HTR-8/SVneo (cell line): ENCODE measurements at places on chromosomes 7 and 10.

- no peak for DNase-seq
These were observed 26.0 kb upstream of the PFKFB3 start for GRCh38 chr10:6176691-6177231.

DNA sequence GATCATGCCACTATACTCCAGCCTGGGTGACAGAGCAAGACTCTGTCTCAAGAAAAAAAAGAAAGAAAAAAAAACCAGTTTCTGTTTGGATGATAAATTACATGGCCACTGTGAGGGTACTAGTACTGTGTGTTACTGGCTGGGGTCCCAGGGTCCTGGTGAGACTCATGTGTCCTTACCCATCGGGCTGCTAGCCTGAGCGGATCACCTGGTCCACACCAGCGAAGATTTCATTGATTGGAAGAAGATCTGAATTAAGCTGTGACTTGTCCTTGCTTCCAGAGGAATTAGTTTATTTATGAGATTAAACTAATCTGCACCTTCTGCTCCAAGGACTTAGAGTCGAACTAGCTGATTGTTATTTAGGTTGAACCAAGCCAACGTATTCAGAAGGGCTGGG, 40.0 kb upstream of the BAMBI start:
- DNase-seq, result no peak

DNA sequence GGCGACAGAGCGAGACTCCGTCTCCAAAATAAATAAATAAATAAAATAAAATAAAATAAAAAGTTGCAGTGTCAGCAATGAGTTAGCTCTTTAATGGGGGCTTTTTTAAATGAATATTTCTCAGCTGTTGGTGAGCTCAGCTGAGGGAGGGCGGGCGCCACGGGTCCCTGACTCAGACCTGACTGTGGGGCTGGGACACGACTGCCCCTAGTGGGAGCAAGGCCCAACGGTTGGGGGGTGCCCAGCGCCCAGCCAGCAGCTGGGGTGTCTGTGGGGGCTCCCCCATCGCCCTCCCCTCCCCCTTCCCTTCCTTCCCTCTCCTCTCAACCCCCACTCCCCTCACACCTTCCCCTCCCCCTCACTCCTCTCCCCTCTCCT, 46.6 kb downstream of the PWWP2B start:
- DNase-seq, result no peak

DNA sequence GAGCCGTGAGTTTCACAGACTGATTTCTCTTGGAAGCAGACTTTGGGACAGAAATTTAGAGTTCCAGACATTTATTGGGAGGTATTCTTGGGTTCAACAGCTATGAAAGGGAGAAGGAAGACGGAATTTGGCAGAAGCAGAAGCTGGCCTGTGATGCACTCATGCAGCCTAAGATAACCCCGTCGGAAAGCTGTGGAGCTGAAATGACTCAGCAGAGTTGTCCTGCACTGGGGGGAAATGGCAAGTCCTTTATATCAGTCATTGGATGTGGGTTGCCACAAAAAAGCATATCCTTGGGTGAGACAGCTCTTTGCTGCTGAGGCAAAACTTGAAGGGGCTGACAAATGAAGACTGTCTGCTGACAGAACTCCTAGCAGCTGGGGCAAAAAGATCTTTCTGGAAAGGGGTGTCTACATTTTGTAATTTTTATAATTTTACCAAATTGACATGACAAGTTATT, 11.5 kb upstream of the MICU1 start:
- peak; percentile 21 for DNase-seq

- no peak for DNase-seq
These were observed 31.1 kb downstream of the RAMP3 start for GRCh38 chr7:45188736-45189135.

GRCh38 chr7:106736508-106737201, 75.7 kb upstream of the CCDC71L start:
- peak; percentile 38 for DNase-seq

- DNase-seq, result no peak
These were observed 14.8 kb downstream of the NRCAM start for GRCh38 chr7:108441392-108441955.

- no peak for DNase-seq
These were observed 84.1 kb upstream of the LRRC18 start for GRCh38 chr10:49023752-49024151.

GRCh38 chr10:72831696-72832409, 61.7 kb upstream of the OIT3 start:
- no peak for DNase-seq

DNA sequence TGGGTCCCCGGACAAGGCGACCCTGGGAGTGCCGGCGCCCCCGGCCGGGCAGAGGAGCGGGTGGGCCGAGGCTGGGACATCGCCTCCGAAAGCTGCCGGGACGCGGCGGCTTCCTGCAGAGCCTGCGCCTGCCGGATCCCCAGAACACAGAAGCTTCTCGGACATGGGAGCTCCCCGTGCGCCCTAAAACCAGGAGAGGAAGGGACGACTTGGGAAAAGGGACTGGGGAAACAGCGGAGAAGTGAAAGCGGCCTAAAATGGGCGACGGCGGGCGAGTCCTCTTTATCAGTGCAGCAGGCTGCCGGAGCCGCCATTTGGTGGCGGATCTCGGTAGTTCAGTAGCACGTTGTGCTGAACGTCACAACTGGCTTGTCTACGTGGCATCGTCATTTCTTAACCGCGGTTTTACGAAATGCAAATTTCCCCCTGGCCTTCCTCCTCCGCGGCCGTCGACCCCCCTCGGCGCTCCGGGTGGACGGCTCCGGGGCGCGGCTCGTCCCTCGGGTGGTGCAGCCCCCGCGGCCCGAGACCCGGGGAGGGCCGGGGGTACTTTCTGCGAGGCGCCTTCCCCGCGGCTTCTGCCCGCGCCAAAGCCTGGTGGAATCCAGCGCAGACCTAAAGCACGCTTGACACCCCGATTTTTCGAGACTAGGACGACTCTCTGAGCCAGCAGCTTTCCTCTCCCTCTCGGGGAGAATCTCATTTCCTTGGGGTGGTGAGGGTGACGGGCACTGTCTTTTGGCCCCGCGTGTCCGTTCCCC, 9.9 kb upstream of the SPAG6 start:
- no peak for DNase-seq

- no peak for DNase-seq
These were observed 3.3 kb upstream of the MEST start for GRCh38 chr7:130488392-130489139.

GRCh38 chr10:69883310-69884023, 81.8 kb downstream of the COL13A1 start:
- DNase-seq, result no peak
